ENCODE measurements at places on chromosomes 1 and 21. TPM values are rescaled to one million over a fixed set of nuclear protein-coding genes. Genes with fewer than 3 reads are reported as not detected.

PRUNE1 gene
- 21.3 TPM for total RNA-seq

XCL1 gene
- total RNA-seq: not detected

DISC1 gene
- total RNA-seq: 3.3 TPM

TPTE gene
- total RNA-seq: not detected

MYOG gene
- total RNA-seq: not detected

LCE2B gene
- total RNA-seq: not detected

DNA sequence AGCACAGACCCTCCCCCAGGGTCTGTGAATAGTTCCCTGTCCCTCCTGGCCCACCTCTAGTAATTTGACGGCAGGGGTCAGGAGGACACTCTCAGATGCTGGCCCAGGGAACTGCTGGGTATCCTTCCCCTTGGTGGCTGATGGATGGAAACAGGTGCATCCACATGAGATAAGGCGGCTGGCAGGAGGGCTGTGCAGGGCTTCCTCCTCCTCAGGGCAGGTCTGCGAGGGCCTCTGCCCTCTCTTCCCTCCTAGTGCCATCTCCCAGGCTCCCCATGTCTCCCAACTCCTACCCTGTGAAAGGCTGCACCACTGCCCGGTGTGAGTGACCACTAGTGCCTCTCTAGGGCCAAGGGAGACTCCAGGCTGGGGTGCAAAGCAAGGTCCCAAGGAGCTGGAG is 123.9 kb downstream of the GLIS1 start:
- no peaks in the 10 kb centered on the region for H3K4me1 ChIP-seq
- no peaks in the 10 kb centered on the region for H3K27me3 ChIP-seq

DNA sequence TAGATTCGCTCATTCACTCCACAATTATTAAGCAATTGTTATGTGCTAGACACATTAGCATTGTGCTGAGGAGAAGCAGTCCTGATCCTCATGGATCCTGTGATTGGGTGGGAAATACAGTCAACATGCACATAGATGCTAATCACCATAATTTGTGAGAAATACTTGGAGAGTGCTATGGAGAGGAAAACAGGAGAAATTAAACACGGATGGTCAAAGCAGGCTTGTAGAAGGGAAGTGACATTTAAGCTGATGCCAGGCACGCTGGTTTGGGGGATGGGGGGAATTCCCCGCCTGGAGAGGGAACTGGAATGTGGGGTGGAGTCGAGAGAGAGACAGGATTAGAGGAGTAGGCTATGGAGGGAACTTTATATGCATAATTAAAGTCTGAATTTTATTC is 52.2 kb upstream of the L1TD1 start:
- H3K27ac ChIP-seq: no peak overlapping the region
- H3K4me1 ChIP-seq: no peaks in the 10 kb centered on the region
- H3K36me3 ChIP-seq: no peaks in the 10 kb centered on the region
- no peaks in the 10 kb centered on the region for H3K27me3 ChIP-seq

DNA sequence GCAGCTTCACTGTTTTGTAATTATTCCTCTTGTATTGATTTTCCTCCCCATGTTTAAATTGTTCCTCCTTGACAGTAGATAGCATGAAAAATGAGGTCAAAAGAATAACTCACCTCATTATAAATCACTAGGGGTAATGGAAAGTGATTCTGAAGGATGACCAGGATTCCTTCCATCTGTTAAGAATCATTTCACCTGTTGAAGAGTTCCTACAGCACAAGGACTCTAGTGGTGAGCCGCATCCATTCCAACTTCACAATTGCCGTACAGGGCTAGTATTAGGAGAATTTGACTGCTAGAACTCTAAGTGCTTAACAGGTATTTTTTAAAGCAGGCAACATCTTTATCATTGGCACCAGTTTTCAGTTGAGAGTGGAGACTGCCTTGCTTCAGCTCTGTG is 13.7 kb downstream of the PPP1R12B start:
- no peak overlapping the region for H3K27ac ChIP-seq
- no peaks in the 10 kb centered on the region for H3K36me3 ChIP-seq
- H3K4me1 ChIP-seq: no peaks in the 10 kb centered on the region
- no peaks in the 10 kb centered on the region for H3K27me3 ChIP-seq

DNA sequence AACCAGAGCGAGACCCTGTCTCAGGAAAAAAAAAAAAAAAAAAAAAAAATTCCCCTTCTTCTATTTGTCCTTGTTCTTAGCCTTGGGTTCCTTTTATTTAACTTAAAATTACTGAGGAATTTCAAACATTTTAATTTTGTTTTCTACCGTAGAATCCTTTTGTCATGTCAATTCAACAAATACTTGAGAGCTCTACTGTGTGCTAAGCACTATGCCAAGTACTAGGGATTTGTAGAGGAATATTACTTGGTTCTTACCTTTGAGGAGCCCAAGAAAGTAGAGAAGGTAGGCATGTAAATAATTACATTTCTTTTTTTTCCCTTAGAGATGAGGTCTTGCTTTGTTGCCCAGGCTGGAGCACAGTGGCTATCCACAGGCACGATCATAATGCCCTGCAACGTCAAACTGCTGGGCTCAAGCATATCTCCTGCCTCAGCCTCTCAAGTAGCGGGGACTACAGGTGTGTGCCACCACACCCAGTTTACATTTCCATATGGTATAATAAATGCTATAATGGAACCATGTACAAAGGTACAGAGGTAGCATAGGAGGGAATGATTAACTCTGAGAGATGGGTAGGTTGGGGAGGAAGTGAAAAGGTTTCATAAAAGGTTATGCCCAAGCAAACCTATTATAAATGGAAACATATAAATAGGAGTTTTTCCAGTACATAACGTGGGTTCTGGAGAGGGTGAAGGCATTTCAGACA is 104.0 kb downstream of the ATG4C start:
- DNase-seq: no peak
- H3K36me3 ChIP-seq: no peaks in the 10 kb centered on the region
- no peak overlapping the region for H3K4me3 ChIP-seq

- no peak overlapping the region for H3K4me3 ChIP-seq
- no peak overlapping the region for H3K27ac ChIP-seq
- no peaks in the 10 kb centered on the region for H3K4me1 ChIP-seq
- DNase-seq: no peak
Measured at GRCh38 chr1:231666220-231666936, 39.8 kb downstream of the DISC1 start.

GRCh38 chr1:40606978-40607377 is 58.5 kb downstream of the RIMS3 start:
- DNase-seq: no peak
- H3K36me3 ChIP-seq: no peaks in the 10 kb centered on the region
- no peaks in the 10 kb centered on the region for H3K27me3 ChIP-seq

DNA sequence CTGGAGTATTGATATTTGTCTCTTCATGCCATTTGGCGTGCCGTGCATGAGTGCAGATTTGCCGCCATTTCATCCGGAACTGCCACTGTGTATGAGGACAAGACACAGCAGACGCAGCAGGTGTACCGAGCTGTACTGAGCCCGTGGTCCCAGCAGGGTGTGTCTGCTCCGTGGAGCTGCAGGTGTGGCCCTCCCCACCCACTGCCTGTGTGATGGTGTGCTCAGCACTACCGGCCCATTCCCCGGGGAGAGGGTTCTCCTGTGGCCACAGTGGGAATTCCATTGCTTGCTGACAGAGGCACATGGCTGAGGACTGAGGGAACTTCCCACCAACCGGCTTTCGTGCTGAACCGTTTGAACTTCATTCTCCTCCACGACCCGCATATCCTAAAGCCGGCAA is 34.3 kb upstream of the COL6A1 start:
- H3K27ac ChIP-seq: no peak overlapping the region
- H3K27me3 ChIP-seq: no peaks in the 10 kb centered on the region
- no peaks in the 10 kb centered on the region for H3K36me3 ChIP-seq

GRCh38 chr1:9690440-9691107 is 39.0 kb downstream of the PIK3CD start:
- peaks cover 51% of the 10 kb centered on the region for H3K4me1 ChIP-seq
- no peak for DNase-seq
- peaks cover 9% of the 10 kb centered on the region for H3K36me3 ChIP-seq
- no peak overlapping the region for H3K27ac ChIP-seq
- no peaks in the 10 kb centered on the region for H3K27me3 ChIP-seq
- no peak overlapping the region for H3K4me3 ChIP-seq

DNA sequence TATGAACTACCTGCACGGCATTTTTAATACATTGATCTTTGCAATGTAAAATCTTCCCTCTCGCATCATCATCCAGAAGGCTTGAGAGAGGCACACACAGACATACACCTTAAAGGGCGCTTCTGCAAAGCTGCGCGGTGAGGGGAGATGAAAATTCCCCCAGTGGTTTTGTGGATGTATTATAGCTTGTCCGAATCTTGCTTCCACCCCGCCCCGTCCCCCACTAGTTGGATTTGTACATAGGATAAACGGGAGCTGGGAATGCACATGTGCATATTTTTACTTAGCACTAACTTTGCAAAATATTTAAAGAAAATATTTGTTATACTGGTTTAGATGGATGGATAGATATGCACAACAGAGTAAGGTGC is 542 bp upstream of the ASTN1 start:
- no peak overlapping the region for H3K27ac ChIP-seq
- no peak for DNase-seq
- no peak overlapping the region for H3K4me3 ChIP-seq

DNA sequence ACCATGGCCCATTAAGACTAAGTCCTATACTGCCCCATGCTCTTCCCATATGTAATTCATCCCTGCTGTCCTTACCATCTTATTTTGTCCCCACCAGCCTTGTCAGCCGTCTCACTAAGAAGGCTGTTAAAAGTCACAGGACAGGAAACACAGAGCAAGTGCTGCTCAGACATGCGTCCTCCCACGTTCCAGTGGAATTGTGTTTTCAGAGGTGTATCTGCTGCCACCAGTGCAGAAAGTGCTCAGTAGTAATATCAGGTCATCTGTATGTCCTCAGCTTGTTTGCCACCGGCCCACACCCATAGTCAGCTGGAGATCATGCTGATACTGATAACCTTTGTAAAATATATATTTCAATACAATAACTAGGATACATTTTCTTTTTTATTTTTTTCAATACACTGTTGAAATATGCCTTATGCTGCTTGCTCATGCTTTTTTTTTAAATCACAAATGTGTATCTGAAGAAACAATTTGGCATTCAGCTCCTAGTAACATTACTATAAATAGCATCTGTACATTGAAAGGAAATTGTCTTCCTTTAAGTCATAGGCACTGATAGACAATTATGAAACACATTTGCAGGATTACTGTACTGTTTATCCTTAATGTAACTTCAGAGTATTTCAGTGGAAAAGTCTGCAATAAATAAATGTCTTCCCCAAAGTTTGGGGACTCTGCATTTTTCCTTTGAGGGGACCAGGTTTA is 156.9 kb downstream of the EDEM3 start:
- H3K36me3 ChIP-seq: no peaks in the 10 kb centered on the region
- no peaks in the 10 kb centered on the region for H3K27me3 ChIP-seq
- no peak for DNase-seq
- no peak overlapping the region for H3K27ac ChIP-seq

- H3K4me1 ChIP-seq: no peaks in the 10 kb centered on the region
- no peak overlapping the region for H3K27ac ChIP-seq
- DNase-seq: no peak
- no peak overlapping the region for H3K4me3 ChIP-seq
- no peaks in the 10 kb centered on the region for H3K36me3 ChIP-seq
Measured at GRCh38 chr1:198400063-198400462, 140.4 kb downstream of the ATP6V1G3 start.

- H3K27me3 ChIP-seq: no peaks in the 10 kb centered on the region
- no peaks in the 10 kb centered on the region for H3K4me1 ChIP-seq
- H3K27ac ChIP-seq: no peak overlapping the region
- no peak overlapping the region for H3K4me3 ChIP-seq
- H3K36me3 ChIP-seq: no peaks in the 10 kb centered on the region
Measured at GRCh38 chr1:232486454-232487207, 143.3 kb downstream of the SIPA1L2 start.

- no peak overlapping the region for H3K27ac ChIP-seq
- no peaks in the 10 kb centered on the region for H3K27me3 ChIP-seq
- H3K4me3 ChIP-seq: no peak overlapping the region
- H3K36me3 ChIP-seq: no peaks in the 10 kb centered on the region
- H3K4me1 ChIP-seq: peaks cover 40% of the 10 kb centered on the region
Measured at GRCh38 chr1:2279817-2280216, 51.7 kb downstream of the SKI start.

GRCh38 chr1:77539519-77540142 is 142.8 kb downstream of the ZZZ3 start:
- no peaks in the 10 kb centered on the region for H3K36me3 ChIP-seq
- H3K4me3 ChIP-seq: no peak overlapping the region
- no peak for DNase-seq
- no peaks in the 10 kb centered on the region for H3K27me3 ChIP-seq
- H3K4me1 ChIP-seq: peaks cover 4% of the 10 kb centered on the region

DNA sequence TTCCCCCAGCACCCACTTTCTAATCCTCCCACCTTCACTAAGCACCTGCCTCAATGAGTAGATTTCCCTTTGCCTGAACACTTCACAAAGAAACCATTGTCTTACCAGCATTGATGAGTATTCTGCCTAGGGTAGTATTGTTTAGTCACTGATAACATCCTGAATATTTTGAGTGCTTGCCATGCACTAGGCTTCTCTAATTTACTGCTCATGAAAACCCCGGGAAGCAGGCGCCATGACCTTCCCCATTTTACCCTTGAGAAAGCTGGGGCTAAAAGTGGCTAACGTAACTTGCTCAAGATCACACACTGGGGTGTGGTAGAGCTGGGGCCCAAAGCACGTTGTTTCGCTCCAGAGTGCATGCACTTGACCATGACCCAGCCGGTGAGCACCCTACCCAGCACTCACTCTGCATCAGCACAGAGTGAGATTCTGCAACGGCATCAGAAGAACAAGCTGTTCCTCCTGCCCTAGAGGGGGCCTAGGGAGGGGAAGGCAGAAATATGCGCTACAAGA is 10.6 kb upstream of the F3 start:
- H3K27ac ChIP-seq: no peak overlapping the region
- H3K4me3 ChIP-seq: no peak overlapping the region
- no peak for DNase-seq
- H3K36me3 ChIP-seq: no peaks in the 10 kb centered on the region
- no peaks in the 10 kb centered on the region for H3K27me3 ChIP-seq

- H3K27me3 ChIP-seq: no peaks in the 10 kb centered on the region
- no peaks in the 10 kb centered on the region for H3K4me1 ChIP-seq
- DNase-seq: no peak
- H3K36me3 ChIP-seq: no peaks in the 10 kb centered on the region
- H3K27ac ChIP-seq: no peak overlapping the region
Measured at GRCh38 chr1:61533546-61533945, 191.4 kb downstream of the TM2D1 start.

GRCh38 chr1:117359561-117360289 is 7.5 kb upstream of the MAN1A2 start:
- peak; percentile 34 for DNase-seq
- peaks cover 23% of the 10 kb centered on the region for H3K4me1 ChIP-seq
- no peaks in the 10 kb centered on the region for H3K27me3 ChIP-seq
- H3K4me3 ChIP-seq: peak overlapping the region; percentile 12

GRCh38 chr21:45590246-45590725 is 48.0 kb upstream of the SLC19A1 start:
- H3K27me3 ChIP-seq: no peaks in the 10 kb centered on the region
- peak; percentile 71 for DNase-seq
